ENCODE measurements at places on chromosomes 16 and 17.
A peak's percentile ranks its signal among the peaks of the same experiment; 100 is the strongest.

- DNase-seq = no peak
These were observed 185.6 kb downstream of the PRKCA start for GRCh38 chr17:66487981-66488468.

- DNase-seq = peak; percentile 91
These were observed 24.3 kb upstream of the MLKL start for GRCh38 chr16:74724820-74725549.

GRCh38 chr17:36884495-36885152 lies 52.7 kb upstream of the LHX1 start:
- no peak for DNase-seq

DNA sequence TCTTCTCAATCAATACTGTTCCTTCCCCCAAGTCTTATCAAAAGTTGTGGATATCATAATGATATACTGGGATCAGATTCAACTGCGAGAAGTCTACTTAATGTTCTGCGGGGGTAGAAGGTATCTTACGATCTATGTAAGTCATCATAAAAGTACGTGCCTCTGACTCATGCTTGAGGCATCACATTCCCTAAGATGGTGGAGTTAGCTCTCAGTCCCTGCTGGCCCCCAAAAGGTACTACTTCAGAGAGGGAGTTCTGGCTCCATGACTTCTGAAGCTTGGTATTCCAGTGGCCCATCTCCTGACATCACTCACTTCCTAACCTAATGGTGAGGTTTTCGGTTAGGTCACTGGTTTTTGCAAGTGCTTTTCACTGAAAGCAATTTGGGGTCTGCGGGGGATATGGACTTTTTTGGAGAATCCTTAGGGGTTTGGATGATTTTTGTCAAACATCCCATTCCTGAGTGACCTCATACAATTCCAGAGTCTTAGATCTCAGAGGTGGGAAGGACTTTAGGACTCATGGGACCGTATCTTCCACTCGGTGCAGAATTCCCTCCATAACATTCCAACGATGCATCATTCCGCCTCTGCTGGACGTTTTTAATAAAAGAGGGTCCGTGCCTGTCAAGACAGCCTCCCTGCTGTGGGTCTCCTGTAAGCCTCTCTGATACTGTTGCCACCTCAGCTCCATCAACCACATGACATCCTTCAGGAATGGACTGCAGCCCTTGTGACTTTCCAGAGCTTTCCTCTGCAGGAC lies 74.3 kb downstream of the DYNLRB2 start:
- DNase-seq = peak; percentile 1

- DNase-seq = peak; percentile 83
These were observed 826 bp upstream of the GSE1 start for GRCh38 chr16:85612191-85612800.

GRCh38 chr16:73031155-73031866 lies 16.6 kb downstream of the ZFHX3 start:
- DNase-seq = no peak

GRCh38 chr17:6422654-6423241 lies 12.2 kb downstream of the AIPL1 start:
- no peak for DNase-seq

DNA sequence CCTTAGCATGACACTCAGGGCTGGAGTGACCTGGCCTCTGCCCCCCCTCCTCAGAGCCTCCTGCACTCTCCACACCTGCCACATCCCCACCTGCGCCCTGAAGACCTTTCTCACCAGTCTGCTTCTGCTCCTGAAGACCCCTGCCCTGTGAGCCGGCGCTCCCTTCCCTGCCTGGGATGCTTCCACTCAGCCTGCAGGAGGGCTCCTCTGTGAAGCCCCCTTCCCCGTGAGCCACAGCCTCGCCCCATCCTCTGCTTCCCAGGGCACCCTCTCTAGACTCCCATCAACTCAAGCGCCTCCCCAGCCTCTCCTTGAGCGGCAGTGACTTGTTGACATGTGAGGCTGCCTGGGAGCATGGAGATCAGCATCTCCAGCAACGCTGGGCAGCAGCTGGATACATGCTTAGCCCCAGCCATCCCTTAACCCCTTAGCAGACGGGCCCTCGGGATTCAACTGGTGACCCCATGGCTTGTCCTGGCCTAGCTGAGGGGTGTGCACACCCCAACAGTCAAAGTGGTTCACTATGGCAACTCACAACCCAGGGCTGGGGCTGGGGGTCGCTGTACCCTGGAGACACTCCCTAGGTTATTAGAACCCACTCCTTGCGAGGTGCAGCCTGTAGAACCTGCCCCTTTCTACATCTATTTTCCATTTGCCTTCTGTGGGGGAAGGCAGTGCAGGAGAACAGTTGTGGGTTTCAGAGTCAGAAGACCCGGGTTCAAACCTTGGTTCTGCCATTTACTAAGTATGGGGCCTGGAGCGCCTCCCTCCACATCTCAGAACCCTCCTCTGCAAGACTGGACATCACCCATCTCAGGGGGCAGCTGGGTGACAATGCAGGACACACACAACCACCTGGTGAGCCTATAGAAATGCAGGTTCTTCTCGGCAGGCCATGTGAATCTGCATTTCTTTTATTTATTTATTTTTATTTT lies 21.5 kb downstream of the TMEM235 start:
- no peak for DNase-seq

- DNase-seq = no peak
These were observed 11.1 kb downstream of the FMNL1 start for GRCh38 chr17:45232514-45233422.

DNA sequence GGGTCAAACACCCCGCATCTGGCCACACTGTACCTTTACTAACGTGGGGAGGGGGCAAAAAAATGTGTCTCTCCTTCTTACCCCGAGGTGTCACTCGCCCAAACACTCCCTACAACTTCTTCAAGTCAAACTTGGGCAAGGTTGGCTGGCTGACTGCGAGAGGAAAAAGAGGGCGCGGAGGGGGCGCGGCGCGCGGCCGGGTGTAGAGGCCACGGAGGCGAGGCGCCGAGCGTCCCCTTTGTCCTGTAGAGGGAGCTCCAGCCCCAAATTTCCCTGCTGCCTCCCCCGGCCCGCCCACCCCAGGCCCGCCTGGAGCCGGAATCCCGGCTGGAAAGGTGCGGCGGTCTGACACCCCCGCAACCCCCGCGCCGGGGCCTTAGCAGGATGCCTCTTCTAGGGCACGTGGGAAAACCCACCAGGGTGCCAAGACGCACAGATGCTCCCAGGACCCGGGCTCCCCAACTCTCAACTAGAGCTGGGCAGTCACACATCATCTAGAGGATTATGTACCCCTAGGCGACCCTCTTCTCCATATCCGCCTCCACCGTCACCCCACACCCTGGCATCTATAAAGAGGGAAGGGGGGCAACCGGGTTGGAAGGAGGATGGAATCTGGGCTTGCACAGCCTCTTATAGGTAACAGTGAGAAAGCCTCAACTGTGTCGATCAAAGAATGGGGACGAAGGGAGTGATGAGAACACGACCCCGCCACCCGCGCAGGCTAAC lies 4.2 kb downstream of the IRX3 start:
- DNase-seq = no peak

DNA sequence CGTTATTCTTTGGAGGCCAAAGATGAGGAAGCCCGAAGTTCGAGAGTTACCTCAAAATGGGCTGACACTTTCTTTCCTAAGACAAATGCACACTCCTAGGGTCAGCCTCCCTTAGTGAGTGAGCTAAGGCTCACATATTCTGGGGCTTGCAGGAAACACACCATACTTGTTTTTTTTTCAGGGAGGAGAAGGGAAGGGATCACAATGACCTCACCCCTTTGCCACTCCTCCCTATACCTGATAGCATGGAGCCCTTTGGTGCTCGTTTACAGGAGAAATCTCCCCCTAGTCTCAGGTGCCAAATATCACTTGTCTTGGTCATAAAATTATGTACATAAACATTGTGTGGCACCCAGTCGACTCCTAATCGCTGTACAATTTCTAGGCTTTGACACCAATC lies 4.6 kb upstream of the TMEM100 start:
- DNase-seq = no peak

DNA sequence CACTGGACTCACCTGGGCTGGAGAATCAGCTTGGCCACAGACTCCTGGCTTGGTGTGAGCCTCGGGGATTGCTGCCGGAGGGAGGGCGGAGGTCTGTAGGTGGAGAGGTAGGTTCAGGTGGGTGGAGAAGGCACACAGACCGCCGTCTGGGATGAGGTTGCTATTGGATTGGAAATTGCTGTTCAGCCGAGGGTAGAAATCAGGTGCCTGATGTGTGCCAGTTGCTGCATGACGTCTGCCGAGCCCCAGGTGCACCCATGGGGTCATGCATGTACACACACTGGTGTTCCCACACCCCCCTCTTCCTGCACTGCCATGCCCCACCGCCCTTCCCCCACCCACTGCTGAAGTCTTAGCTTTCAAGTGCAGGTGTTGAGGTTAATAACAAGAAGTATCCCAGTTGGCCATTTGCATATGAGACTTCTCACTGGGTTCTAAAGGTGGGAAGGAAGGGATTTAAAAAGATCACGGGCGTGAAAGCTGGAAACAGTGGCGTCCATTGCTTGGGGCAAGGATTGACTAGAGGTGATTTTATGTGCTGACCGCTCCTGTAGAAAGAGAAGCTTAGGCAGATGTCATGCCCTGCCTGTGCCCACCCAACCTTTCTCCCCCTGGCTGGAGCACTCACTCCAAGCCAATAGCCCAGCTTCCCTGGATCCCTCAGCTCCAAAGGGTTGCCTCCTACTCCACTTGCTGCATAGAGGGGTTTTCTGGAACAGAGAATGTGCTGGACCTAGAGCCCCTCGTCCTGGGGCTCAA lies 193.6 kb downstream of the CCDC182 start:
- no peak for DNase-seq

DNA sequence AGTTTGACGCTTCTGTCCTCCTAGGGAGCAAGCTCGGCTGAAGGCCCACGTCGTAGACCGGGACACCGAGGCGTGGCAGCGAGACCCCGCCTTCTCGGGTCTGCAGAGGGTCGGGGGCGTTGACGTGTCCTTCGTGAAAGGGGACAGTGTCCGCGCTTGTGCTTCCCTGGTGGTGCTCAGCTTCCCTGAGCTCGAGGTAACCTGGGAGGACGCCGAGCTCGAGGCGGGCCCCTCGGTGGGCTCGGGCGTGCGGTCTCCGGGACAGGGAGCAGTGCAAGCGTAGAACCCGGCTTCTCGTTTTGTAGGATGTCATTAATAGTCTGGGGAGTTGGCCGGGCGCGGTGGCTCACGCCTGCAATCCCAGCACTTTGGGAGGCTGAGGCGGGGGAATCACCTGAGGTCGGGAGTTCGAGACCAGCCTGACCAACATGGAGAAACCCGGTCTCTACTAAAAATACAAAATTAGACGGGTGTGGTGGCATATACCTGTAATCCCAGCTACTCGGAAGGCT lies 715 bp downstream of the ENDOV start:
- DNase-seq = no peak

DNA sequence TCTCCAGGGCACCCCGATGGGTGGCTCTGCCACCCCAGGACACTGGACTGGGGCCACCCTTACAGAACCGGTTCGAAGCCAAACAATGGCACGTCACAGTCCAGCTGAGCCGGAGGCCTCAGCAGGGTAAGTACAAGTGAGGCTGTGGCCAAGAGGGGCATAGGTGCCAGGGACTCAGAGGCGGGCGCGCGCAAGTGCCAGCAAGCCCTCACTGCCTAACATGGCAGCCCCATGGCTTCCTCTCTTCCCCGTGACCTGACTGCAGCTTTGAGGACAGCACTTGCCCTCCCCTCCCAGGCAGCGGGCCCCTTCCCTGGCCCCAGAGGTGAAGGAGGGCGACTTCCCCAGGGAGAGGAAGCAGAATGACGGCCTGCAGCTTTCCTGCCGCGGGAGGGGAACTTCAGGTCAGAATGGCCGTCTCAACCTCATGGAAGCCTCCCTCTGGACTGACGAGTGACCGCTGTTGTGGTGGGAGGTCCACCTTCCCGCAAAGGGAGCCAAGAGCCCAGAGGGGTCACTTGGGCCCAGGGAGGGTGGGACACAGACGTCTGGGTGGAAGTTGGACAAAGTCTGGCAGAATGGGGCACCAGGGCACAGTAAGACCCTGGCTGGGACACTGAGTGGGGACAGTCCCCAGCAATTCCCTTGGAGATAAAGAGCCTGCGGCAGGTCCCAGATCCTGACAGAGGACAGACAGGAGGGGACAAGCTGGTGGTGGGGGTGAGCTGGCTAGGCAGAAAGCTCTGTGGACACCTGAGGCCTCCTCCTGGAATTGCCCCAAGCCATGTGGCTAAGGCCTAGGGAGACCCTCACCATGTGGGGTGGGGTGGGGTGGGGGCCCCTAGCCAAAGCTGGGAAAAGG lies 52.1 kb upstream of the TOB1 start:
- no peak for DNase-seq

DNA sequence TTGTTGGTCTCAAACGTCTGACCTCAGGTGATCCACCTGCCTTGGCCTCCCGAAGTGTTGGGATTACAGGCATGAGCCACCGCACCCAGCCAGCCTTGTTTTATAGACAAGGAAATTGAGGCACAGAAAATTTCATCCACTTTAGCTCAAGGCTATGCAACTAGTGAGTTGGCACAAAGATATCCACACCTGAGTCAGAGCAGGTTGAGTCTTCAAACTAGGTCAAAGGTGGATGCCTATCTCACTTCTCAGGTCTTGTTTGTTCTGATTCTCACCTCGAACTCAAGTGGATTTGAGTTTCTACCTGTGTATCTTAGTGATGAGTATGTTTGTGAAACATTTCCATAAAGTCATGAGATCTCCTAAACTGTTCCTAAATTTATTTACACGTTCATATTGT lies 35.6 kb upstream of the GAS7 start:
- no peak for DNase-seq

GRCh38 chr17:28335959-28336871 lies 654 bp downstream of the TNFAIP1 start:
- DNase-seq = peak; percentile 80

All from amniotic stem cell (primary cell).